ENCODE measurements at places on chromosomes 7 and 10. TPM values are rescaled to one million over a fixed set of nuclear protein-coding genes. Genes with fewer than 3 reads are reported as not detected.

The CACNA2D1 gene
- total RNA-seq, result 39.8 TPM

The SVOPL gene
- total RNA-seq, result not detected

The PITX3 gene
- total RNA-seq, result 0.36 TPM

The KIF20B gene
- total RNA-seq, result 3.7 TPM

The CFAP43 gene
- 0.38 TPM for total RNA-seq

The SPDYE16 gene
- total RNA-seq, result not detected

DNA sequence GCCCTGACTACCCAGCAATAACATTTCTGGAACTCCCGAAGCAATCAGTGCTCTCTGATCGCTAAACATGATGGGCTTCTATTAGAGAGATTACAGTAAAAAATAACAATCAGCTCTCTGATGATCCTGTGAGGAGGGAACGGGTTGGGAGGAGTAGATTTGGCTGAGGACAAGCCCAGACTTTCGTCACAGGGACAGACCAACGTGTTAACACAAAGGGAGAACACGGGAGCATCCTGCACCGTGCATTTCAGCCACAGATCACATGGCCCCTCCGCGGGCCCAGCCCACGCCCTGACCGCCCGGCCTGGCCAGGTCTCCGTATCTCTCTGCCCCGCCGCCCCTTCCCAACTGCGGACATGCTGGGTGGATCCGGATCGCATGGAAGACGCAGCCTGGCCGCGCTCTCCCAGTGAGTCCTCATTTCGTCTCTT is 95.0 kb upstream of the AGBL3 start:
- DNase-seq, result no peak

DNA sequence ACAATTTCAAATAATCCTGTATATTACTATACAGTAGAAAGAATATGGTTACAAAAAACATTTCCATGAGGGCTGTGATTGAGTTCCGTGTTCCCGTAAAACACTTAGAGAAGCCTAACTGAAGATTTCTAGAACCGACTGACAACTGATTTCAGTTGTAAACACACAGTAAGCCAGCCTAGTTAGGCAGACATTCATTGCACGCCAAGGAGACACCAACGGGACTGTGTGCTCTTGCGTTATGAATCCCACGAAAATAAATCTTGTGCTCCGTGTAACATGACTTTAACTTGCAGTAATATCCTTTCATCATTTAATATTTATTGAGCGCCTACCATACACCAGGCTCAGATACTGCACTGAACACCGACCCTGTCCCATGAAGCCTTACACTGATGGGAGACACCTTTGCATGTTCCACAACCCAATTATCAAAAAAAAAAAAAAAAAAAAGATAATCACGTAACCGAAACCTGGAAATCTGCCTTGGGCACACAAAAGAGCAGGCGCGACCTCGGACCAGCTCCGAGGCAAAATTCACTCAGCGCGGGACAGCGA is 420 bp upstream of the KLHL7 start:
- no peak for DNase-seq

- no peak for DNase-seq
Observed at GRCh38 chr10:113019692-113020474, 69.8 kb downstream of the TCF7L2 start.

DNA sequence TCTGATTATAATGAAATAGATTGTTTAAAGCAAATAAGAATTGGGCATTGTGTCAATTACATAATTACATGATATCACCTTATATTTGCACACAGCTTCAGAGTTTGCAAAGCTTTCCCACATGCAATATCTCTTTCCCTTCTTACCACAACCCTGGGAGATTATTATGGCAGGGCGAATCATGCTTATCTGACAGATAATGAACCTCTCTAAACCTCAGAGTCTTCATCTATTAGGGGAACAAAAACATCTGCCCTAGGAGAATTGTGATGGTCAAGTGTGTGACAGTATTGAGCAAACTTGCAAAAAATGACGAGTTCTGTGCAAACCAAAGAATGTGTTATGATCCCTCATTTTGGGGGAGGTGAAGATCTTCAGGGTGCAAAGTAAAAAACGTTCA is 90.0 kb downstream of the MYOF start:
- DNase-seq, result no peak

- no peak for DNase-seq
Observed at GRCh38 chr7:146864644-146865043, 748.0 kb downstream of the CNTNAP2 start.

GRCh38 chr10:43264965-43265798 is 1.7 kb downstream of the RASGEF1A start:
- DNase-seq, result peak; percentile 19

DNA sequence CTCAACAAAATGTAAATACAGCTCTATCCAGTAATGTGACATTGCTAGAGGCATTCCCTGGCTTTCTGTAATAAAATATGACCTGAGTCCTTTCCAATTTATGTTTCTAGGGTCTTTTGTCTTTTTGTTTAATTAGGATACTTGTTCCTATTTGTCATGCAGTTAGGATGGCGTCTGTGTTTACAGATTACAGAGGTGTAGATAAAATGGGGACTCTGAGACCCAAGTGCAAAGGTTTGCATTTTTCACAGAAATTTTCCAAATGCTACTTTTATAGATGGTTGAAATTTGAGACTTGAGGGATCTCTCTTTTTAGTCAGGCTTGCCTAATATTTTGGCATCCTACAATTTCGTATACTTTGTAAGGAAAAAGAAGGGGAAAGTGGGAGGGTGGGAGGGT is 332.4 kb downstream of the PTEN start:
- no peak for DNase-seq

DNA sequence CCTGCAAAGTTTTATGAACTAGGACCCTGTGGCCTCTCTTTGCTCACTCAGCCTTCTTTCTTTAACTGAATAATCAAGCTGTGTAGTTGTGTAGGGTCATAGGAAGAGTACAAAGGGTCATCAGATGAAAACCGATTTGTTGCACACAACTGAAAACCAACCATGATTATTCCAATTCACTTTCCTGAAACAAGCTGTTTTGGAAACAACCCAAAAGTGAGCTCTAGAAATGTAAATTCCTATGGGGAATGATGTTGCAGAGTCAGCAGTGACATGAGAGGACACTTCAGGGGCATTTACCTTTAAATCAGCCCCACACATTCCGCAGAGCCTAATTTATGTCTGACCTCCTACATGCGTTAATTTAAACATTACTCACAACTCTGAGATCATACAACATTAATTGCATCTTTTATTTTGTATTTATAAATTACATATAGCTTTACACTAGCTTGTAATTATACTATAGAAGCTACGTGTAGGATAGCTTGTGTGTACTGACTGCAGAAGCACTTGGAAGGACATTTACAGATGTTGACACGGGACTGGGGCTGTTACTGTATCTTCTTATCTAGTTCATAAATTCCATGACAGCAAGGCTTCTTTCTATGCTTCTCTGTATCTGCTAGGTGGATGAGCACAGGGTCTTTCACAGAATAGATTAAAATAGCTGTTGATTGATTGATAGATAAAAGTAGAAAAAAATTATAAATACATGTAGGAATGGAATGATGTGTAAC is 139.9 kb upstream of the AKR1E2 start:
- DNase-seq, result no peak

- DNase-seq, result no peak
Observed at GRCh38 chr7:138625849-138626230, 75.3 kb downstream of the SVOPL start.

- DNase-seq, result no peak
Observed at GRCh38 chr10:77700086-77700485, 62.5 kb upstream of the KCNMA1 start.

GRCh38 chr7:26381476-26382353 is 90.1 kb downstream of the SNX10 start:
- DNase-seq, result no peak

- DNase-seq, result no peak
Observed at GRCh38 chr10:119737039-119737663, 11.3 kb downstream of the INPP5F start.

- no peak for DNase-seq
Observed at GRCh38 chr7:50822706-50823105, 40.0 kb upstream of the GRB10 start.

DNA sequence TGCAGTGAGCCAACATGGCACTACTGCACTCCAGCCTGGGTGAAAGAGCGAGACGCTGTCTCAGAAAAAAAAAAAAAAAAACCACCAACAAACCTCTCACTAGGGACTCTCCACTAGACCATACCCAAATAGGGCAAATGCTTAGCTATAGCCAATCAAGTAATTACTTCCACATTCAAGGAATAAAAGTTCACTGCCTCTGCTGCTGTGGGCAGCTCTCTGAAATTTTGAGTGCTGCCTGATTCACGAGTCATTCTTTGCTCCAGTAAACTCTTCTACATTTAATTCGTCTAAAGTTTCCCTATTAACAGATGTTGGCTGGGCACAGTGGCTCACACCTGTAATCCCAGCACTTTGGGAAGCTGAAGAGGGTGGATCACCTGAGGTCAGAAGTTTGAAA is 4.7 kb upstream of the NRBF2 start:
- no peak for DNase-seq

DNA sequence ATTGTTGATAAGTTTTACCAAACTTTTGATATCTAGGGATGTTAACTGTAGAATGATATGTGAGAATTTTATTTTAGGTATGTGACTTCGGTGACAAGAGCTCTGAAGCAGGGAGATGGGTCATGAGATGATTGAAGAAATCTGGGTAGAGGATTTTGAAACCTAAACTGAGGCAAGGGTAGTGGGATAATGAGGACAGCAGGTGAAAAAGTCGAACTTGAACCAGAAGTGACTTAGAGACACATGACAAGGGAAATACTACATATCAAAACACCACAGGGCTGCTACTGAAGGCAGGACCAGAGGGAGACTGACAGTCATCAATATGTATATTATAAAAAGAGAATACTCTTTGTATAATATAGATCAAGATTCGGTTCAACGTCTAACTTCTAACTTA is 113.2 kb downstream of the WDFY4 start:
- DNase-seq, result no peak

DNA sequence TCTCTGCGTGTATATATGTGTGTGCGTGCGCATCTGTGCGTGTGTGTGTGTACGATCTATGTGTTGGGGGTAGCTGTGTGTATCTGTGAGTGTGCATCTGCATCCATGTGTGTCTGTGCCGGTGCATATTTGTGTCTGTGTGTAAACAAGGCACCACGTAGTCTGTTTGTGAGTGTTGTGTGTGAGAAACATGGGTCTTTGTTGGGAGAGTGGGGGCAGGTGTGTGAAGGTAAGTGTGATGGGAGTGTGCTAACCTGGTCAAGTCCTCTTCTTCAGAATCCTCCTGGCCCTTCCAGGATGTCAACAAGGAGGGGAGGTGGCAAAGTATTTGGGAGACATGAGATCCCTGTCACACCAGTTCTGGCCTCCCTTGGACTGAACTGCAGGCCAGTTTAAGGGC is 87.2 kb downstream of the HIF1AN start:
- no peak for DNase-seq

GRCh38 chr7:137689761-137690160 is 157.0 kb downstream of the DGKI start:
- DNase-seq, result no peak

- DNase-seq, result no peak
Observed at GRCh38 chr7:27165089-27165995, at the start of gene HOXA9. Gene HOXA9 (minus strand): TSS chr7:27165537. CDS start chr7:27165457, 80 bp downstream.

DNA sequence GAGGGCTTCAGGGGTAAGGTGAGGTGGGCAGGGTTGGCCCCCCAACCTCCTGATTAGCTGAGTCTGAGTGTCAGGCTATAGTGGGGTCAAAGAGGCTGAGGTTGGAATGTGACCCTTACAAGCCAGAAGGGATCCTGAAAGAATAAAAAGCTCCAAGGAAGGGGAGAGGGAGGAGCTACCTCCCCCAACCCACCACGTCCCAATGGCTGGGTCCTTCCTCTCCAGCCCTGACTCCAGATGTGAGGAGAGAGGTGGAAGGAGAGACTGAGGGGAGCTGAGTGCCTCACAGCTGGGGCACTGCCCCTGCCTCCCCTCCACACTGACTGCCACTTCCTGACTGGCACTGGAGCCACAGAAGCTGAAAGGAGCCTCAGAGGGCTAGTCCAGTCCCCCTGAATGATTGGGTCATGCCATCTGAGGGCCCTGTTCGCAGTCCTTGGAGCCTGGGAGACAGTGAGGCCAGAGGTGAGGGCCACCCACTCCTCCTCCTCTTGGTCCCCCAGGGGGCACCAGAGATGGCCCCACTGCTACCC is 20.6 kb downstream of the IMPDH1 start:
- no peak for DNase-seq

GRCh38 chr7:48899932-48900331 is 24.4 kb upstream of the CDC14C start:
- no peak for DNase-seq

DNA sequence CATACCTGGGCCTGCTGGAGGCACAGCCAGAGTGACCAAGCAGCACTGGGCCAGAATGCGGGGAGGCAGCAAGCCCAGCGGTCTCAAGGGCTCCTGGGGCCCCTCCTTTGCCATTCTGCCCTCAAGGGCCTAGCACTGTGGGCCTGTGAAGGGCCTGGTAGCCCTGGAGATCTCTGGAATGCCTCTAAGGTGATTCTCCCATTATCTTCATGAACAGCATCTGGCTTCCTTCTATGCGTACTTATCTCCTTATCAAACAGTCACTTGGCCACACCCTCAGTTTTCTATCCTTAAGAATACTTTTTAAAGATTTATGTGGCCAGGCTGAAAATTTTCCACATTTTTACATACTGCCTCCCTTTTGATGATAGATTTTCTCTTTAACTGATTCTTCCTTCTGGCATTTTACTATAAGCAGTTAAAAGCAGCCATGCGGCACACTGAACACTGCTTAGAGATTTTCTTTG is 67.5 kb upstream of the CCNY start:
- no peak for DNase-seq

- peak; percentile 81 for DNase-seq
Observed at GRCh38 chr7:151341357-151342101, at the start of gene NUB1. Gene NUB1 (plus strand): TSS chr7:151341812. CDS start chr7:151345350, 3,538 bp downstream.

- DNase-seq, result no peak
Observed at GRCh38 chr7:12137283-12137682, 73.8 kb upstream of the TMEM106B start.

- DNase-seq, result no peak
Observed at GRCh38 chr7:54837168-54837567, 78.2 kb upstream of the SEC61G start.

- no peak for DNase-seq
Observed at GRCh38 chr10:73650537-73651331, 5.1 kb downstream of the SYNPO2L start.

GRCh38 chr7:157961731-157962457 is 625.1 kb downstream of the DNAJB6 start:
- no peak for DNase-seq

GRCh38 chr7:43590862-43591557 is 8.1 kb downstream of the STK17A start:
- DNase-seq, result no peak

GRCh38 chr7:43855176-43855575 is 14.1 kb downstream of the MRPS24 start:
- no peak for DNase-seq

GRCh38 chr10:130967784-130968183 is 343.7 kb downstream of the TCERG1L start:
- no peak for DNase-seq

DNA sequence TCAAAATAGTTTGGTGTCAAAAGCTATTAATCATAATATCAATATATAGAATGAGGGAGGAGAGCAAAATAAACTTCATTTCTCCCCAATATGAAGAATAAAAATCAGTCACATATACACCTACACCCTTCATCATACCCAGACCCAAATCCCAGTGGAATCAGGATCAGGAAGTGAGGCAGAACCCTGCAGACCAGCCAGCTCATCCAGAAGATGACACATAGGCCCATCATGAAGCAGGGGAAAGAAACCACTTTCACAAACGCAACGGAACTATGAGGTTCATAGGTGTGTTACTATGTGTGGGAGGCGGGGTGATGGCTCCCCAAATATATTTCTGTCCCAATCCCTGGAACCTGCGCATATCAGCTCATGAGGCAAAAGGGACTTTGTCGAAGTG is 89.0 kb downstream of the RSU1 start:
- no peak for DNase-seq

All from omental fat pad (tissue), 4 donors.